Esophagus mucosa (tissue), 1 donor: ENCODE measurements at places on chromosomes 6 and 20. TPM values are rescaled to one million over a fixed set of nuclear protein-coding genes. Genes with fewer than 3 reads are reported as not detected.

DNA sequence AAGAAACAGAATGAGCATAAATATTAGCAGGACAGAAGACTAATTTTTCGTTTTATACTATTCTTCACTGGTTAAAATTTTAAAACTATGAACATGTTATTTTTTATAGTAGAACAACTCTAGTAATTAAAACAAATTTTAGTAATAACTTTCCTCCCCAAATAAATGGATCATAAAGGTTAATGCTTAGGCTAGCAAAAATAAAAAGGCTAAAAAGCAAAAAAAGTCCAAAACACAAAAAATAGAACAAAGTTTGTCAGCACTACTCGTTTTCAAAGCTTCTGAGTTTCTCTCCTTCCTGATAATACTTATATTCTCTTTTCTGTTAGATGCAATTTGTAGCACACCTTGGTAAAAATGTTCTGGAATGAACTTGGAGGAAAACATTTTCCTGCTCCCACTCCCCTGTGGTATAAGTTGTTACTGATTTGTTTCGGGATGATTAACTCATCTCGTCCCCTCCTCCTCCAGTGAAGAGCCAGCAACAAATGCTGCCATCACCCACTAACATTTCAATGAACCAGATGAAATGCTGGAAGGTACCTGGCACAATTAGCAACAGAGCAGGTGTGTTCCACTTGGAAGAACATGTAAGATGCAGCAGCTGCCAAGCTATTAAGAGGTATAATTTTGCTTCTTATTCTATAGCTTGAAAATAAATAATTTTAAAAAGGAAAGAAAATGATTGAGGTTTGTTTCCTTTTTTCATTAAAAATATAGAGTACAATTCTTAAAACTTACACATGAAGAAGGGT lies 130.5 kb downstream of the MYB start:
- ATAC-seq, result no peak

DNA sequence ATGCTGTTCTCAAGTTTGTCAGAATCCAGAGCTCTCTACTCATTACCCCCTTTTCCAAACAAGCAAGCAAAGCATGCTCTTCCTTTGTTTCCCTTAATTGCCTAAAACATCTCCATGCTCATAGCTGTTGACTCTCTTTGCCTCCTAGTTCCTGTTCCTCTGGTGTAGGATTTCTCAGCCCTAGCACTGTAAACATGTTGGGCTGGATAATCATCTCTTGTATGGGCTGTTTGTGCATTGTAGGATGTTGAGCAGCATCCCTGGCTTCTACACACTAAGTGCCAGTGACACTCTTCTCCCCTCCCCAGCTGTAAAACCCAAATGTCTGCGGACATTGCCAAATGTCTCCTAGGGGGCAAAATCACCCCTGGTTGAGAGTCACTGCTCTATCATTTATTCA lies 14.0 kb downstream of the PPARD start:
- ATAC-seq, result no peak

DNA sequence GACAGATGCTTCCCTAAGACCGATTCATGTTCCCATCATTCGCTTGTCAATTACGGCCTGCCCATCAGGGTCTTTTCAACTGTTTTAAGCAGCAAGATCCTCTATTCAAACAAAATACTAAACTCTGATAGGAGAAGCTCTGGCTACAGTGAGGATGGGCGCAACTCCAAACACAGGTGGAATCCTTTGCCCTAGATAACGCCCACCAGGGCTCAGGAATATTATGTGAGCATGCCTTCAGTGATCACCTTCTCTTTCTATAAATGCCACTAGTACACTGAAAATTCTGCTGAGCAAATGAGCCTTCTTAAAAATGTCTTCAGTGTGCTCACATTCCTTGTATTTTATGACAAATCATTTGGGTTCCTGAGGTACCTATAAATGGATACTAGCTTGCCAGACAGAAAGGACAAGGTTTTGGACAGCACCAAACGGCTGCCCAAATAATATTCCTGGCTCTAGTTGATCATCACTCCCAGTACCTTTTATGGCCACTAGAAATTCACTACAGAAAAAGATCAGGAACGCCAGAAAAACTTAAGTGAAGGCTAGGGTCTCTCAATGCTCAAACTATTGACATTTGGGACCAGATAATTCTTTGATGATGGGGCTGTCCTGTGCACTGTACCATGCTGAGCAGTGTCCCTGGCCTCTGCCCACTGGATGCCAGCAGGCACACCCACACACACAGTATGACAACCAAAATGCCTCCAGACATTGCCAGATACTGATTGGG lies 13.1 kb downstream of the ZNF217 start:
- no peak for ATAC-seq

GSTA2 gene
- total RNA-seq, result not detected

DNA sequence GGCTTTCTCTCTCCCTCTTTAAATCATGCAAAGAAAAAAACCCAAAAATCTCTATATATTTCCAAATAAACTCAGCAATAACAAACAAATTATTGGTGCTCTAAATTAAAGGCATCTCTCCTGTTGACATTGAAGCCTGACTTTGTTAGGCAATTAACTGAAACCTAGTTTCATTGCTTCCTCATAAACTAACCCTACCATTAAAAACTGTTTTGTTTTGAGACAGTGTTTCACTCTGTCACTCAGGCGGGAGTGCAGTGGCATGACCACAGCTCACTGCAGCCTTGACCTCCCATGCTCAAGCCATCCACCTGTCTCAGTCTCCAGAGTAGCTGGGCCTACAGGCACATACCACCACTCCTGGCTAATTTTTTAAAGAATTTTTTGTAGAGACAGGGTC lies 34.9 kb downstream of the PIGU start:
- no peak for ATAC-seq

- peak; percentile 94 for ATAC-seq
Observed at GRCh38 chr6:95596021-95596420, 18.7 kb downstream of the MANEA start.

DNA sequence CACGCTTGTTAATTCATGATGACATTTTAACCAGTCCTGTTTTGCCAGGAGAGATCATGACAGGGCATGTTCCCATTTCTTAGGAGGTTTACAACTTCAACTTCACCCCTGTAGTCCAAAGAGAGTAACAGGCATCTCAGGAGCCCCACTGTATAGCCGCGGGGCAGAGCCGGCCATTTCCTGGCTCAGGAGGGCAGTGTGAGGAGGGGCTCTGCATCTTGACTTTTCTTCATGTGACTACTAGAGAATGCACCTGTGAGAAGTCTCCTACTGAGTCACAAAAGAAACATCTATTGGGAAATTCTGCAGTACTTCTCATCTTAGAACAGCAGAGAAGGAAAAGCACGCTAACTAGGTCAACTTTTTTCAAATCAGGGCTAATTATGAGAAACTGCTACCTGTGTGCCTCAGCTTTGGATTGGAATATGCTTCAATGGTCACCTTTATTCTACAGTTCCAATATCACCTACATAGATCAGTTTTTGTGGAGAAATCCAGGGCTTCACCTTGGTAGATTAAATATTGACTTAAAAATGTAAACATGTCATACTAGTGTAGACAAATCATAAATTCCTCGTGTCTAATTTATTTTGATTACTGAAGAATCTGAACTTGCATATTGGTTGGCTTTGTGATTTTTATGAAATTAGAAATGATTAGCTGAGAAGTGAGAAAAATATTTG lies 28.6 kb upstream of the SIM1 start:
- ATAC-seq, result peak; percentile 62

DNA sequence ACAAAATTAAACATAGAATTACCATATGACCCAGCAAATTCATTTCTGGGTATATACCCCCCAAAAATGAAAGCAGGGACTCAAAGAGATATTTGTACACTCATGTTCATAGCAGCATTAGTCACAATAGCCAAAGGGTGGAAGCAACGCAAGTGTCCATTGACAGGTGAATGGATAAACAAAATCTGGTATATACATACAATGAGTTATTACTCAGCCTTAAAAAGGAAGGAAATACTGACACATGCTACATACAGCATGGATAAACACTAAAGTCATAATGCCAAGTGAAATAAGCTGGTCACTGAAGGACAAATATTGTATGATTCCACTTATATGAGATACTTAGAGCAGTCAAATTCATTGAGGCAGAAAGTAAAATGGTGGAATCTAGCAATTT lies 5.3 kb upstream of the STX11 start:
- no peak for ATAC-seq

- ATAC-seq, result no peak
Observed at GRCh38 chr6:137264311-137265075, 45.3 kb upstream of the IFNGR1 start.

- no peak for ATAC-seq
Observed at GRCh38 chr6:31574106-31575061, 981 bp upstream of the TNF start.

DNA sequence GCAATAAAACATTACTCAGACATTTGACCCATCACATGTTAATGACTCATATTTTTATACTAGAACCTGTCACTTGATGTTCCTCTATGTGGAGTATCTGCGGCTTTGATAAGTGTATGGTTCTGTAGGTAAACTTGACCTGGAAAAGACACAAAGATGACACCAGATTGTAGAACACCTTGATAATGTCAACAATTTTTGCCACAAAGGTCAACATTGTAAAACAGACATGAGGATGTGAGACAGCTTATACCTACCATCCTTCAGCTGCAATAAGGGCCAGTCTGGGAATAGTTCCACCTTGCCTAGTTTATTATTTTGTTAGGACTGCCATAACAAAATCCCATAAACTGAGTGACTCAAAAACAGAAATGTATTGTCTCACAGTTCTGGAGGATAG lies 202.4 kb downstream of the LMBRD1 start:
- no peak for ATAC-seq

GRCh38 chr20:4763723-4764510 lies 42.2 kb downstream of the PRND start:
- ATAC-seq, result no peak

GRCh38 chr20:41991412-41991811 lies 373.2 kb upstream of the CHD6 start:
- ATAC-seq, result no peak

GRCh38 chr20:20034486-20034885 lies 17.3 kb downstream of the NAA20 start:
- ATAC-seq, result no peak

GRCh38 chr6:13425270-13425873 lies 62.0 kb downstream of the GFOD1 start:
- no peak for ATAC-seq

DNA sequence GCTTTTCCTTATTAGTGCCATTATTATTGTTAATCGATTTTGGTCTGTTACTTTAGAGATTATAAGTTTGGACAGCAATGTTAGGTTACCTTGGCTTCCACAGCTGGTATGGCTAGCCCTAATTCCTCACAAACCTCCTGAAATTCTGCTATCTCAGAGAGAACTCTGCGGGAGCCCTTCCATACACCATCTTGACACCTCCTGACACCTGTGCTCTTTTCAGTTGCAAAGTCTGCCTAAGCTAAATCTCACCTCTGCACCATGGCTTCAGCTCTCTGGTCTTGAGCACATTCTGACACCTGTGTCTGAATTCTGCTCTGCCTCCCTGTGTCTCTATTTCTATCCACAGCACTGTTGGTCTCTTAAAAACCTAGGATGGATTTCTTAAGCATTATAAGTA lies 106.5 kb downstream of the DCDC2 start:
- ATAC-seq, result no peak

DNA sequence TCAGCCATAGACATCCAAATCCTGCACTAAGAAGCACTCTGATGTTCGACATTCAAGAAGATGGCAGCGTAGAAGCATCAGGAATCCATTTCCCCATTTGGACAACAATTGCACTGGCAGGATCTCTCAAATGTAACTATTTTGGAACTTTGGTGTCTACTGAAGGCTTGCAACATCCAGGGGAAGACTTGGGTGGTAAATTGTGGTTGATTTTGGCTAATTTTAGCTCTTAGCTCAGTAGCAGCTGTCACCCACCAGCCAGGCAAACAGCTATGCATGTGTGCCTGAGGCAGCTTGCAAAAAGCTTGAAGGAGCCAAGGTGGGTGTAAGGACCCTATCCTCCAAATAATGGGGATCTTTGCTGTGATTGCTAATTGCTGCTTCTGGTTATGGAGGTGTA lies 35.1 kb upstream of the PPP1R3G start:
- ATAC-seq, result no peak

DNA sequence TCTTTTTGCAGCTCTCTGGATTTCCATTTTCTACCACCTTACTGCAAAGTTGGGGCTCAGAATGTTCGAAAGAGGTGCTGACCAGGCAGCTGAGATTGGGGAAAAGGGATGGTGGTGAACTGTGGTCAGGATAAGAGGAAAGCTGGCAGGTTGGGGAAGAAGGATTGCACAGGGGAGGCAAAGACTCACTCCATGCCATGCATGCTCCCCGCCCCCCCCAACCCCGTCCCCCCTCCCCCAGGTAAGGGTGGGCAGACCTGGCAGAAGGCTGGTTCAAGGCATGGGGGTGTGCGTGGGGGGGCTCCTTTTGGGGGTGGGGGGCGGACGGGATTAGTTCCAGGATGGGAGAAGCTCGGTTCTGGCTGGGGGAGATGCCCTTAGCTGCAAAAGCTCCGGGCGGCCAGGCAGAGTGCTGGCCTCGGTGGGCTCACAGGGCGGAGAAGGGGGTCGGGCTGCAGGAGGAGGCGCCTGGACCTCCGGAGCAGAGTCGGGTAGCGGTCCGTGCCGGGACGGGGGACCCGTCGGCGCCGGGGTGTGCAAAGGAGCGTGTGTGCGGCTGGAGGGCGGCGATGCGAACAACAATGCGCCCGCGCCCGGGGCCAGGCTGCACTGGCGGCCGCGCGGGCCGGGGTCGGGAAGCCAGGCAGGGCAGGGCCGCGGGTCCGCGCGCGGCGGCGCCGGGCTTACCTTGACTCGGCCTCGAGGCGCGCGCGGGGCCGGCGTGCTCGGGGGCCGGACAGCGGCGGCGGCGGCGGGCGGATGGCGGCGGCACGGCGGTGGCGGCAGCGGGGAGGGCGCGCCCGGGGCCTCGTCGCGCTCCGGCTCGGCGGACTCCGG lies 880 bp downstream of the ADNP start:
- ATAC-seq, result no peak

GRCh38 chr6:89010825-89011224 lies 47.4 kb upstream of the RNGTT start:
- no peak for ATAC-seq

GRCh38 chr6:97110626-97111025 lies 172.4 kb downstream of the MMS22L start:
- no peak for ATAC-seq

BTBD3 gene
- total RNA-seq, result 10.0 TPM

ACTL10 gene
- total RNA-seq, result 2.0 TPM

TFAP2C gene
- 30.8 TPM for total RNA-seq

NFATC2 gene
- total RNA-seq, result 0.76 TPM

DNA sequence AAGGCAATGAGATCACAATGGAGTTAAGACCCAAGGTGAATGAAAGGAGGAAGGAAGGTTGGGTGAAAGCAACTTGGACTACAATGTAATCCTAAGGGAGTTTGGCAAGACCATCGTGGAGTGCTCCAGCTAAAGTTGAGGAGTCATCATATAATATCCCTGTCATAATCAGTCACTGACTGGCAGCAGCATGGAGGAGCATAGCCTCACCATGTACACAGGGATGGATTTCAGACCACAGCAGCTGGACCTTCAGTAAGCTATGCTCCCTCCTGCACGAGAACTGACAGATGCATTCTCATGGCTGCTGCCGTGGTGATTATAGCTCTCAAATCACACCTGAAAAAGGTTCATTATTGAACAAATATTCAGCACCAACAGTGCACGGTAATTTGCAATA lies 43.0 kb downstream of the GOPC start:
- no peak for ATAC-seq
